Osteocyte (in vitro differentiated cells): ENCODE measurements at places on chromosomes 16 and 17. TPM values are rescaled to one million over a fixed set of nuclear protein-coding genes. Genes with fewer than 3 reads are reported as not detected.
A peak's percentile ranks its signal among the peaks of the same experiment; 100 is the strongest.

Gene SPATA22
- total RNA-seq: not detected in 2 replicates

GRCh38 chr17:41937970-41938954 is 7.8 kb downstream of the ODAD4 start:
- no peak for DNase-seq

GRCh38 chr17:27326051-27326450 is 32.1 kb downstream of the WSB1 start:
- no peak for DNase-seq

Gene DPEP2
- total RNA-seq: not detected in 2 replicates

Gene RMI2
- 4.1 and 5.1 TPM in 2 replicates for total RNA-seq

DNA sequence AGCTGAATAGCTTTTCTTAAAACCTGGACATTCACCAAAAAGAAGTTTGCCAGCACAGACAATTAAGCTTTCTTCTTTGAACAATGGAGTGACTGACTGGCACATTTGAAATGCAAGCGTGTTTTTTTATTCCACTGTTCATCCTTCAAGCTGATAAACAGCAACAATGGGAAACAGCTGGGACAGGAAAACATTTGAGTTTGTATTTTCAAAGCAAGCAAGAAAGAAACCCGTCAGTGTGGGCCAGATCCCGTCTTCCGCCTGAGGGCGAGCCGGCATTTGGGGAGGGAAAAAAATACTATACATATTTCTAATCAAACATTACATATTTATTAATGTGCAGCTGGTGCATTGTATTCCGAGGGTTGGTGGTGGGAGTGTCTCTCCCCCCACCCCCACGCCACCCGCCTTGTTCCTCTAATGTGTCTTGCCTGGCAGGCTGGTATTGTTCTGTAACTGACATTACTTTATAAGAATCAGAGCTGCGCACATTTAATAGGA is 94.3 kb downstream of the CYLD start:
- peak; percentile 67 for DNase-seq

- DNase-seq: no peak
Observed at GRCh38 chr16:57795431-57795878, 6.8 kb downstream of the KIFC3 start.

- DNase-seq: no peak
Observed at GRCh38 chr16:85323961-85324253, 211.6 kb upstream of the CIBAR2 start.

GRCh38 chr17:77491921-77492445 is 351.2 kb downstream of the SEC14L1 start:
- DNase-seq: no peak

GRCh38 chr16:67731753-67732095 is 12.6 kb upstream of the GFOD2 start:
- no peak for DNase-seq

GRCh38 chr17:65584604-65585521 is 23.4 kb upstream of the AXIN2 start:
- no peak for DNase-seq

DNA sequence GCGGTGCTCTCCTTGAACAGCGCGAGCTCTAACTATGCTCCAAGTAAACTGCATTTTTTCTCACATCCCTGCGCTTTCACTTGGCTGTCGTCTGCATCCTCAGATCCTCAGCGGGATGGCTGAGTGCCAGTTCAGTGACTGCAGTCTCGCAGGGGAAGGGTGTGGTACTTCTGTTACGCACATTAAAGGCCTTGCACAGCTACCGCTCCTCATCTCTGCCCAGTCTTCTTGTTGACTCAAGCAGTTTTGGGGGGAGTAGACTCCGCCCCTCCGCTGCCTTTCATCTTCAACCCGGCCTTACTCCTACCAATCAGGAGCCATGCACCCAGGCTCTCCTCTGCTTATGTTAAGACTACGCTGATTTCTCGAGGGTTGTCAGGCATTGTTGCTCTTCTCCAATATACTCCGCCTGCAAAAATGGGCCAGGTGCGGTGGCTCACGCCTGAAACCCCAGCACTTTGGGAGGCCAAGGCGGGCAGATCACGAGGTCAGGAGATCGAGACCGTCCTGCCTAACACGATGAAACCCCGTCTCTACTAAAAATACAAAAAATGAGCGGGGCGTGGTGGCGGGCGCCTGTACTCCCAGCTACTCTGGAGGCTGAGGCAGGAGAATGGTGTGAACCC is 10.0 kb downstream of the ATP5PD start:
- DNase-seq: no peak

DNA sequence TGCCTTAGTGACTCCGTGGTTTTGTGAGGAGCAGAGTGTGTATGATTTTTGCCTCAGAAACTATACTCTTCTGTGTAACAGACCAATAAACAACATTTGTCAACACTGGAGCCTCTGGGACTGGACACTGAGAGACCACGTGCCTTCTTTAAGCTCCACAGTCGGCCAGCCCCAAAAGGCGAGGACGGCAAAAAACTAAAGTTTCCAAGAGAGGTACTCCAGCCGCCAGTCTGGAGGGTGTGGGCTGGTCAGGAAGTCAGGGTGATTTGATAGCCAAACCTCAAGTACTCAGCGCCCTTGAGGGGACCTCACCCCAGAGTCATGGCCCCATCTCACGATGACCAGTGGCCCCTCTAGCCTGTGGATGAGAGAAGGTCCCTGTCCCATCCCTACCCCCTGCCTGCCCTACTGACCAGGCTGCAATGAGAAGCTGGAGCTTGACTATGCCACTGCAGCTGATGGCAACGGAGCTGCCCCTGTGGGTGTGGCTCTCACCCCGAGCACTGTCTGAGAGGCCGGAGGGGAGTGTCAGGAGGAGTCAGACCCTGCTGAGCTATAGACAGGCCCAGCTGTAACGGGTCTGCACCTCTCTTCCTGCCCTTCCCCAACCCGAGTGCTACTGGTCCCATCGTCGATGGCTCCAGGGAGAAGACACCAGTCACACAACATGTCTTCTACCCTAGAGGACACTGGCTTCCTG is 19.8 kb downstream of the MNT start:
- no peak for DNase-seq

DNA sequence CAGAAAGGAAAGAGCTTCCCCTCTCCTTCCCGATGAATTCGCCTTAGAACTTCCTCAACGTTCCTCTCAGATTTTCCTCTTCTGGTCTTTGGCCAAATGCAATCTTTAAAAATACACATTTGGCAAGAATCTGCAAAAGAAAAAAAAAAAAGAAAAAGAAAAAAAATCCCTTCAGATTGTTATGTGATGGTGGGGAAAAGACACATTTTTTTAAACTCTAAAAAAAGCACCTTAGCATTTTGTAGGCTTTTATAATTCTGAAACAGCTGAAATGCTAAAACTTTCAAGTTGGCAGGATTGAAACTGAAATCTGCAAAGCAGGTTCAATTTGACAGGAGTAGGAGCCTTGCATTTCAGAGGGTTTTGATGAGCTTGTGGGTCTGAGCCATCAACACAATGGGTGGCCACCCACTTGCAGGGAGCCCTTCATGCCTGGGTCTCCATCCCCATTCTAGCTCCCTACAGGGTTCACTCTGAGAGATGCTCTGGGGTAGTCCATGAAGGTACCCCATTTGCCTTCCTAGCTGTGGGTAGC is 33.1 kb downstream of the CACNG3 start:
- no peak for DNase-seq

Gene ADAM11
- 1.0 and 1.7 TPM in 2 replicates for total RNA-seq

Gene CD7
- 1.0 TPM in 2 replicates for total RNA-seq

Gene FOXC2
- total RNA-seq: 91.8 and 93.4 TPM in 2 replicates

GRCh38 chr16:56983211-56983751 is 6.1 kb upstream of the NLRC5 start:
- no peak for DNase-seq

GRCh38 chr16:81436386-81436785 is 8.2 kb upstream of the CMIP start:
- DNase-seq: no peak

DNA sequence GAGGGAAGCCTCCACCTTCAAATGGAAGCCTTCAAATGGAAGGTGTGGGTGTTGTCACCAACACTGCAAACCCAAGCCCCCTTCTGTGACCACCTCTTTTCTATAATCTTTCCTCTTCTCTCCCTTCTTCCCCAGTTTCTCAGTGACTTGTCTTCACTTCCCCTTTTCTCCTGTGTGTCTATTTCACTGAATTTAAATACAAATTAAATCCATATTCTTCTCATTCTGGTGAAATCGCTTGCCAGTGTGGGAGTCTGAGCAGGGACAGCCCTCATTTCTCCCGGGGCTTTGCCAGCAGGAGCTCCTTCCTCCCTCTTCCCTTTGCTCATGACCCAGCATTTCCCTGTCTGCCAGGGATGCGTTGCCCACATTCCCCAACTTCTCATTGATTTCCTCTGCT is 6.4 kb upstream of the ITGAX start:
- DNase-seq: no peak

GRCh38 chr16:57619606-57620334 is 8.7 kb upstream of the ADGRG1 start:
- no peak for DNase-seq

DNA sequence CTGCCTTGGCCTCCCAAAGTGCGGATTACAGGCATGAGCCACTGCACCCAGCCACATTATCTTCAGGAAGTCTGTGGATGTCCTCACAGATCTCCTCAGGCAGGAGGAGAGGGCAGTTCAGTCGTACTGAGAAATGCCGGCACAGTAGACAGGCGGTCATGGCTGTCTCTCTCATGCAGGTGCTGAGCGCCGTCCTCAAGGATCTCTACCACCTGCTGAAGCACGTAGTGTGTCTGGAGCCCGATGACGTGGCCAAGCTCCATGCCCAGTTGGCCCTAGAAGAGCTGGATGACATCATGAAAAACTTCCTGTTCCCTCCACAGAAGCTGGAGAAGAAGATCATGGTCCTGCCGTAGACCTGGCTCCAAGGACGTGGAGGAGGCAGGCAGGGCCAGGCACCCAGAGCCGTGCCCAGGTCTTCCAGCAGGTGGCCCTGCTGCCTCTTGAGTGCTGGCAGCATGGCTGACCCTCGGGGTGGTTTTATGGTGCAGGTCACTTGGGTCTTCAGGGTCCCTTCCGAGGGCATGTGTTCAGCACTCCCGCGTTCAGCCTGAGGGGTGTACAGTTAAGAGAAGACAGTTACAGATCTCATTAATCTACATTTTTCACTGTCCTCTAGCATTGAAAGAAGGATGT is 22.0 kb upstream of the HAS3 start:
- no peak for DNase-seq

DNA sequence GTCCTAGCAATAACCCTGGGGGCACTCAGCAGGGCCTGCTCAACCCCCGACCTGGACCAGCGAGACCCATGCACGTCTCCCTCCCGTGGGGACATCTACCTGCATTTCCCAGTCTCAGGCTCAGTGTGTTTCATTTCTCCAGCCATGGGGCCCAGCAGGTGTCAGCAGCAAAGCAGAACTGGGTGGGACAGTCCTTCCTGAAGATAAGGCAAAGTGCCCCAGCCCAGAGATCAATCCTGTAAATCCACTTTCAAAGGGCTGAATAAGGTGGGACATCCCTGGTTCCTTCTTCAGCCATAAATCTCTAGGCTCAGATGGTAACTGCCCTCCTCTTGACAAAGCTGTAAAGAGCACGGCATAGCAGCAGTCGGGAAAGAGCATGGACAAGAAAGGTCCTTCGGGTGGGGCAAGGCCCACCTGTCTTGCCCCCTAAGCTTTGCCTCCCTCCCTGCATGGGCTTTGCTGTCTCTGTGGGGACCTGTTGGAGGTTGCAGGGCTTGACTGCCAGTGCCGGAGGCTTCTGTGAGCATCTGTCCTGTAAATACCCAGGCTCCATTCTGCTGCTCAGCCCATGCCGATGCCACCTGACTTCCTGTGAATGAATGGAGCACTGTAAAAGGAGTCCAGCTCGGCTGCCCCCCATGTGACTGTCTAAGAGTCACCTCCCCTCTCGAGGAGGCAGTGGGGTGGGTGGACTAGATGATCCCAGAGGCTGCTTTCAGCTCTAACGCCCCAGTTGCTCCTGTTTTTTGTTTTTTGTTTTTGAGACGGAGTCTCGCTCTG is 84.8 kb upstream of the TBC1D3K start:
- DNase-seq: no peak

Gene VASN
- total RNA-seq: 62.7 and 63.1 TPM in 2 replicates

- DNase-seq: peak; percentile 46
Observed at GRCh38 chr17:77727037-77727615, 231.4 kb upstream of the TNRC6C start.

Gene PRRT2
- 8.8 and 13.4 TPM in 2 replicates for total RNA-seq

DNA sequence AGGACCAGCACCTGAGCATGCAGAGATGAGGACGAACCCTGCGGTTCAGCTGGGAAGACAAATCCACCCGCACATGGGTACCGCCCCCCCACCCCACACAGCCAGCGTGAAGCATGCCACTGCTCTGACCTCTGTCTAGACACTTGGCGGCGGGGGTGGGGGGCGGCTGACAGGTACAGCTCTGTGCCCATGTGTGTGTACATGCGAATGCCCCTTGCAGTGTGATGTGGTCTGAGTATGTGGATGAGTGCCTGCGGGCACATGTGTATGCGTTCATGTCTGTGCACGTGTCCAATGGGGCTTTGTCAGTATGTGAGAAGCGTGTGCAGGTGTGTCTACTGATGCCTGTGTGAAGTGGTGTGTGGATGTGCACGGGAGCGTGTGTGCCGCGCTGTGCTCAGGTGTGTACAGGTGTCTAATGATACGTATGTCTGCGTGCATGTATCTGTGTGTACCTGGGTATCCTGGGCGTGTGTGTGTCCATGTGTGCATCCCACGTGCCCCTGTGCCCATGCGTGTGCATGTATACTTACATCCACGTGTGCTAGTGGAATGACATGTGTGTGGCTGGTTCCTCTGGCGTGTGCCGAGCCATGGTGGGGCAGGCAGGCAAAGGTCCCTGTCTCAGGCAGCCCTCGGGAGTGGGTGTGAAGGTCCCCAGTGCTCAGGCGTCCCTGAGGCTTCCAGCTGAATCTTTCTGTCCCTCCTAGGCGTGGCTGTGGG is 636 bp upstream of the RAP1GAP2 start:
- DNase-seq: no peak

Gene TPSB2
- total RNA-seq: not detected in 2 replicates

DNA sequence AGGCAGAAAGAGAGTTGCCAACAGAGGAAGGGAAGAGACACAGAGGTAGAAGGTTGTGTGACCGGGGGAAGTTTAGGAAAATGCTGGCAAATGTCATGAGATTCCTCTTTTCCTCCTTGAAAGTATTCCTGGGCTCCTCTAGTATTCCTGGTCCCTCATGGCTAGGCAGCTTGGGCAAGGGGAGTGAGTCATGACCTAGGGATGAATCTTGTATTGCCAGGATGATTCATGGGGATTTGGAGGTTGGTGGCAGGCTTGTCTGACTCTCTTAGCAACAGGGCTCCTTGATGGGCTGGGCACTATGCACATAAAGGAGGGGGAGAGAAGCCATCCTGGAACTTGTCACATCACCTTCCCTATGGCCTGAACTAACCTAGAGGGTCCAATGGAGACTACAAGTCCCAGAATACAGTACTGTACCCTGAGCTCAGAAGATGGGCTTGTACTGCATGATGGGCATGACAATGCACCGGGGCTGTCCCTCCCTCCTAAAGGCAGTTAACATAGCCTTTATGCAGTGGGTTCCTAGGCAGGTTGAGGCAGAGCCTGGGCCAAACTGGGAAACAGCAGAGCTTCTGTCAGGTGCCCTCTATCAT is 2.1 kb upstream of the SEZ6 start:
- DNase-seq: no peak

- DNase-seq: no peak
Observed at GRCh38 chr16:49524216-49524946, 150.8 kb downstream of the C16orf78 start.

Gene TBC1D28
- total RNA-seq: not detected in 2 replicates

Gene DYNLRB2
- total RNA-seq: not detected in 2 replicates
